ENCODE measurements at places on chromosomes 4 and X. TPM values are rescaled to one million over a fixed set of nuclear protein-coding genes. Genes with fewer than 3 reads are reported as not detected.

GRCh38 chrX:113048896-113049295 lies 208.3 kb upstream of the AMOT start:
- DNase-seq: no peak

SHROOM3 gene
- 0.12 TPM for total RNA-seq

GRCh38 chr4:80333121-80333520 lies 2.4 kb upstream of the CFAP299 start:
- DNase-seq: no peak

- DNase-seq: no peak
These were observed 27.8 kb upstream of the TSPAN5 start for GRCh38 chr4:98686043-98686707.

GRCh38 chr4:23828020-23828715 lies 61.7 kb downstream of the PPARGC1A start:
- no peak for DNase-seq

GRCh38 chrX:24874604-24875247 lies 141.0 kb downstream of the ARX start:
- DNase-seq: no peak

GRCh38 chr4:7620814-7621176 lies 186.1 kb upstream of the PSAPL1 start:
- no peak for DNase-seq

DNA sequence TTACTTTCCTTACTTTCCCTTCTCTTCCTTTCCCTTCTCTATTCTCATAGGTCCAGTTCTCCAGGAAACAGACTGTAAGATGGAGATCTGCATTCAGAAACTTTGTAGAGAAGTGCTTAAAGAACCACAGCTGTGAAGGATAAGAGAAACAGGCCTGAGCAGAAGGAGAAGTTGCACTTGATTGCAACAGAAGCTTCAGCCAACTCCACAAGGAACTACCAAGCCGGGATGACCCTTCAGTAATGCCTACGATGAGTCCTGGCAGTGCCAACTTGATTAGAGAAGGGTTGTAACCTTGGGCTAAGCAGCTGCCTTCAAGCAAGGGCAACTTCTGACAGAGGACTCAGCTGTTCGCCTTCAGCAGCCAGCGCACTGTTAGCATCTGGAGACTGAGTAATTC lies 413.3 kb upstream of the RASGEF1B start:
- no peak for DNase-seq

HCCS gene
- 19.5 TPM for total RNA-seq

DKK2 gene
- not detected for total RNA-seq

GRCh38 chr4:126599746-126600145 lies 1033.0 kb upstream of the INTU start:
- no peak for DNase-seq

DNA sequence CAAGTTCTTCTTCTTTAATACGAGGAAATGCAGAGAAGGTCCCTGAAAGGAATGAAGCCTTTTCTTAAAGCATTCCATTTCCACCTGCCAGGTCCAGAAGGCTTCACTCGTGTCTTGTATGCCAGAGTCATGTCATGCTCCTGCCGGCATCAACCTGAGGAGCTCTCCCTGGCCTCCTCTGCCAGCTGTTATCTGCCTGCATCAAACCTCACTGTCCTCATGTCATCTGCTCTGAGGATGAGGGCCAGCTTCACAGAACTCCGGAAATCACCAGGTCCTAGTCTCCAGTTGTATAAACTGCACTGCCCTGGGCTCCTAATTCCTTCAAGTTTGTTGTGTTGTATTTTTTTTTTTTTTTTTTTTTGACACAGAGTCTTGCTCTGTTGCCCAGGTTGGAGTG lies 20.0 kb upstream of the S100G start:
- DNase-seq: no peak

DNA sequence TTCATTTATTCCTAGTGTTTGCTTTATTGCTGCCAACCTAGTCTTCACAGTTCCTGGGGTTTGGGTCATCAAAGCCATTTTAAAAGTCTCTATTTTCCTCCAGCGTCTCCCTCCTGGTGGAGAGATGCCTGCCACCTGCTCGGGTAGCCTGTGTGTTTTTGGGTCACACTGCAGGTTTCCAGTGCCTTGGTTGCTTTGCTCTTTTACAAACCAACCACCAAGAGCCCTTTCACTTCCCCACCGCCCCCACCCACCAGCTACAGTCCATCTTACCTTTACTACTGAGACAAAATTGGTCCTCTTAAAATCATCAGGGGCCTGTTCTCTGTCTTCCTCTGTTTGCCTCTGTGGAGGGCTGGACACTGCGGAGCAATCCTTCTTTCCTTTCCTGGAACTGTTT lies 280.5 kb upstream of the GATB start:
- no peak for DNase-seq

GRCh38 chr4:3657902-3658529 lies 108.2 kb upstream of the ADRA2C start:
- DNase-seq: no peak

DNA sequence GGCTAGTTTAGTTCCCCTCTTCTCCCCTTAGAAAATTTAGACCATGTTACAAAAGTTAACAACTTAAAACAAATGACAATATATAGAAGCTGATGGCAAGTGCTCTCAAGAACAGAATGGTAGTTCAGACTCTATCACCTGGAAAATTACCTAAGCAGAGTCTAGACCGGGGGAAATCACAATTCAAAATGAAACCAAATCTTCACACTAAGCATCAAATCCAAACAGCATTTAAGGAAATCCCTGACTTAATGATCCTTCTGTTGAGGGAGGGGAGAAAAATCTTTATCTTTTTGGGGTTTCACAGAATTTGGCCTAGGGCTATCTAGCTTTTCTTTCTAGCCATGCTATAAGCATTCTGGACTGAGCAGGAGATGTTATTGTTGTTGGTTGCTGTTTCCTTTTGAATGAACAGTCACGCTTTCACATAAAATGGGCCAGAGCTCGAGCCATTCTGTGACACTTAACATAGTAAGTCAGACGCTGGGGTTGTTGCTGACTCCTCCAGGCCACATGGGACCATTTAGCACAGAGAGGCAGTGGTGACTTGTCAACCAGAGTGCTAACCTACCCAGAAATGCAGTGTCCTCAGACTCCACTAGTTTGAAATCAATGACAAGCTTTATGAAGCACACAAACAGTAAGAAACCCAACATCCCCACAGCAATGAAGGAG lies 16.0 kb upstream of the LSM6 start:
- DNase-seq: no peak

CENPVL2 gene
- total RNA-seq: not detected

GC gene
- not detected for total RNA-seq

SPARCL1 gene
- total RNA-seq: not detected

GRCh38 chr4:27886120-27886519 lies 1025.5 kb downstream of the STIM2 start:
- no peak for DNase-seq

GRCh38 chr4:141410839-141411238 lies 190.1 kb downstream of the ZNF330 start:
- no peak for DNase-seq

DNA sequence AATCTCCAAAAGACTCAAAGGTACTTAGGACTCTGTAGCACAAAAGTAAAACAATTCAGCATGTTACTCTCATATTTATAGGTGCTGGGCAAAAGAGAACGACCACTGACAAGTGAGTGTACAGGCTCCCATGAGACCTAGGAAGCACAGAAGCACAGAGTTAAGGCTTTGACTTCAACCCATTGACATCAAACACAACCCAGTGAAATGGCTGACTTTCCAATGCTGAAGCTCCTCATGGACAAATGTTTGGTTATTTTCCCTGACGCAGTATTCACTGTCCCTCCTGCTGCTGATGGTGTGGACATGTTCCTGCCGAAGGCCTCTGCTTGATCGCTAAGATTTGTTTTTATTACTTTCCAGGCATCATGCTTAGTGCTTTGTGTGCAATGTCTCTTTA lies 148.7 kb downstream of the TSPAN5 start:
- no peak for DNase-seq

DNA sequence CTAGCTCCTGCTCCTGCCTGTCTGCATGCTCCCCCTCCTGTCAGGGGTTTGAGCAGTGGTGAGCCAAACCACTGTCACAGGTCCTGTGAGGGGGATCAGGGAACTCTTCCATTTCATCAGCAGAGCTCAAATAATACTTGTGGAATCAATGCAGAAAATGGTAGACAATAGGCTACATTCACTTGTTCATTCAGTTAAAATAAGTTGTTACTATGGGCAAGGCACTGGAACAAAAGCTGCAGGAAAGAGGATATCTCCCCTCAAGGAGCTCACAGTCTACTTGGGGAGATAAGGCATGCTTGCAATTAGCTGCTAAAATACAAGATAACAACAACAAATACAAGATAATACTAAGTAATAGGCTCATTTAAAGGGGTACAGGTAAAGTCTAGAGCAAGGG lies 117.1 kb downstream of the GPC3 start:
- DNase-seq: no peak

DNA sequence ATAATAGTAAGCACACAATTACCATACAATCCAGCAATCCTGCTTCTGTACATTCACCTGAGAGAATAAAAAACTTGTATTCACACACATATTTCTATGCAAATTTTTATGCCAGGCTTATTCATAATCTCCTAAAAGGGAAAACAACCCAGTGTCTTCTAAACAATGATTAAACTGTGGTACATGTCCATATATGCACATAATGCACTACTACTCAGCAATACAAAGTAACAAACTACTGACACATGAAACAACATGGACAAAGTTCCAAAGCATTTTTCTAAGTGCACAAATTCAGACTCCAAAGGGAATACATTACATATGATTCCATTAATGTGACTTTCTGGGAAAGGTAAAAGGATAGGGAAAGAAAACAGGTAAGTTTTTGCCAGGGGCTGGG lies 18.0 kb upstream of the FMR1 start:
- no peak for DNase-seq

All from activated naive CD4-positive, alpha-beta T cell treated with anti-CD3 and anti-CD28 coated beads for 36 hours (primary cell).